ENCODE measurements at places on chromosomes 12 and 14.

- DNase-seq: no peak
Observed at GRCh38 chr14:100640471-100641273, 53.5 kb upstream of the BEGAIN start.

- peak; percentile 96 for DNase-seq
Observed at GRCh38 chr14:75877292-75877691, 104.5 kb downstream of the TGFB3 start.

DNA sequence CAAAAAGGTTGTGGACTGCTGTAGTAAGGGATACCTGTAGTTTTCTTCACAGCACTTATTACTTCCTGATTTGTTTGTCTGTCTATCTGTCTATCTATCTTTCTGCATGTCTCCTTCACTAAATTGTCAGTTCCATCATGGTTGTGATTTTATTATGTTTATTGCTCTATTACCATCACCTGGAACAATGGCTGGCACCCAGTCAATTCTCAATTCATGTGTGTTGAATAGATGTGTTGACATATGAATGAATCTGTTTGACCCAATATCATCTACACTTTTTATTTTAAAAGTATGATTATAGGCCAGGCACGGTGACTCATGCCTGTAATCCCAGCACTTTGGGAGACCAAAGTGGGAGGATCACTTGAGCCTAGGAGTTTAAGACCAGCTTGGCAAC, 224.4 kb downstream of the NUBPL start:
- DNase-seq: no peak

DNA sequence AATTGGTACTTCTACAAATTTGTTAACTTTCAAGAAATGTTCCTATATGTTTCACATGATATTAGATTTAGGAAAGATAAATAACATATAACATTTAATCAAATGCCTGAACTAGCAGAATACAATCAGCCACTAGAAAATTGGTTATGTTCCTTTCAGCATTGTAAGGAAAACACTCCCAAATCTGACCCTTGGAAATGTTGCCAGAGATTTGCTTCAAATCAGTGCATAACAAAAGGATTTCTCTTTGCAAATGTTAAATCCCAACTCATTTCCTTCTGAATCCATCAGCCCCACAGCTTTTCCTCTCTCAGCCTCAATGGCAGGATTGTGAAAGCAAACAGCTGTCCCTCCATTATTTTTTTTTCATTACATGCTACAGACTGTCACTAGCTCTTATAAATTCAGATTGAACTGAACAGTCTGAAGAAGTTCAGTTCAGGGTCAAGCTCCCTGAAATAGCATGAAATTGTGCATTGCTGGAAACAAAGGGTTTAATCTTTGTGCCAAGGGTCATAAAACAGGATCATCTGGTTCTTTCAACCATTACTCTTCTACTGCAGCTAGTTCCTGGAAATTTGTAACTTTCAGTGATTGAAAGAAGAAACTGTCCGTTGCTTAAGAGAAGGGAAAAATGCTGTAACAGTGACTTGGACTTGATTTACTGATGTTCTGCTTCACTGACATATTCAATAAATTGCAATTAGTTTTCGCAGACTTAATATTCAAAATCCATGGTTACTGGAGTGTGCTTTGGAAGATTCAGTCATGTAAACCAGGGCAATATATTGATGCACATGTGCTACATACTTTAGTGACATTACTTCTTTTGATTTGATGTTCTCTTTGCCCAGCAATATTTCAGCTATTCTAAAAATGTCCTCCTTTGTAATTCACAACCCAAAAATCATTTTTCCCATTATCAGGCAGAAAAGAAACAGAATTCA, 246.4 kb downstream of the RPL10L start:
- no peak for DNase-seq

DNA sequence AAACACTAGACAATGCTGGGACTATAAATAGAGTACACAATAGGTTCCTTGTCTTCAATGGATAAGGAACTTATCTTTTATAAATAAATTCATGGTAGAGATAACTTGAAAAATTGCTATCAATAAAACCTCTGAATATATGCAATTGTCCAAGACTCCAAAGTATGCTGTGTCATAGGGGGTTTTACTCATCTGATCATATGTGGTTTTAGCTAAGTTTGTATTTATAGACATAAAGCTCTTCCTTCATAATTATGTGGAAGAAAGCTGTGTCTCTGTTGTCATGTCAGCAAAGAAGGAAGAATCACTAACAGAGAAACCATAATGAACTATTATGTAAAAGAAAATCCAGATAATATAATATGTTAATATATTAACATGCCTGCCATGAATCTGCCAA, 111.5 kb upstream of the ATXN7L3B start:
- no peak for DNase-seq

GRCh38 chr14:103463851-103464250, 58.8 kb downstream of the CKB start:
- DNase-seq: no peak

GRCh38 chr12:9264546-9264945, 56.4 kb upstream of the PZP start:
- DNase-seq: no peak

DNA sequence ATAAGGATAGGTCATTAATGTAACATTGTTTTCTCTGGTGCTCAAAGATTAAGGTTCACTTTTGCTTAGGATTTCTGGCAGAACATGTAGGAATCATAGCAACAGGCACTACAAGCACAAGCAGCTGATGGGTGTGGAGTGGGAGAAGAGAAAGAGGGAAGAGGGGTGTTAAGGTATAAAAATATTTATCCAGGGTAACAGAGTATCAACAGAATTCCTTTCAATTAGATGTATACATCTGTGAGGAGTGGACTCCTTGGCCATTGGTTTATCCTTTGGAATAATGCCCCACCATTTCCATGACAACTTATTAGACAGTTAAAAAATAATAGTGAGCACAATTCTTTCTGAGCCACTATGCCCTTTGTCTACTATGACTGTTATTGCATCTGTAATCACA, 388.3 kb upstream of the DDHD1 start:
- DNase-seq: no peak

GRCh38 chr14:59292921-59293534, 104.6 kb downstream of the DAAM1 start:
- no peak for DNase-seq

DNA sequence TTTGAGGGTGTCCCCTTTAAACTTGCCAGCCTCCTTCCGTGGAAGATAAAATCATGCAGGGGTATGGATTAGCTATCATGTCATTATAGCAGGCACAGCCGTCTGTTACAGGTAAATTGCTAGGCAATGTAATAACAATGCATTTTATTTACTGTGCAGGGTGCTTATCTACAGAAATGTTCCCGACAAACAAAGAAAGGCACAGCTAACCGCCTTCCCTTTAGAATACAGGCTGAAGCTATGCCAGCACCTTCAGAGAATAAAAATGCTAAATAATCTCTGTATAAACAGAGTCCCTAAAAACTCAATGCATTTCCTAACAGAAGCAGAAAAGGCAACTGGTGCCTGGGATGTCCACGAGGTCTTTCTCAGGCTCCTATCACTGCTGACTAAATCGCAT, 239.2 kb downstream of the SPTSSA start:
- DNase-seq: no peak

DNA sequence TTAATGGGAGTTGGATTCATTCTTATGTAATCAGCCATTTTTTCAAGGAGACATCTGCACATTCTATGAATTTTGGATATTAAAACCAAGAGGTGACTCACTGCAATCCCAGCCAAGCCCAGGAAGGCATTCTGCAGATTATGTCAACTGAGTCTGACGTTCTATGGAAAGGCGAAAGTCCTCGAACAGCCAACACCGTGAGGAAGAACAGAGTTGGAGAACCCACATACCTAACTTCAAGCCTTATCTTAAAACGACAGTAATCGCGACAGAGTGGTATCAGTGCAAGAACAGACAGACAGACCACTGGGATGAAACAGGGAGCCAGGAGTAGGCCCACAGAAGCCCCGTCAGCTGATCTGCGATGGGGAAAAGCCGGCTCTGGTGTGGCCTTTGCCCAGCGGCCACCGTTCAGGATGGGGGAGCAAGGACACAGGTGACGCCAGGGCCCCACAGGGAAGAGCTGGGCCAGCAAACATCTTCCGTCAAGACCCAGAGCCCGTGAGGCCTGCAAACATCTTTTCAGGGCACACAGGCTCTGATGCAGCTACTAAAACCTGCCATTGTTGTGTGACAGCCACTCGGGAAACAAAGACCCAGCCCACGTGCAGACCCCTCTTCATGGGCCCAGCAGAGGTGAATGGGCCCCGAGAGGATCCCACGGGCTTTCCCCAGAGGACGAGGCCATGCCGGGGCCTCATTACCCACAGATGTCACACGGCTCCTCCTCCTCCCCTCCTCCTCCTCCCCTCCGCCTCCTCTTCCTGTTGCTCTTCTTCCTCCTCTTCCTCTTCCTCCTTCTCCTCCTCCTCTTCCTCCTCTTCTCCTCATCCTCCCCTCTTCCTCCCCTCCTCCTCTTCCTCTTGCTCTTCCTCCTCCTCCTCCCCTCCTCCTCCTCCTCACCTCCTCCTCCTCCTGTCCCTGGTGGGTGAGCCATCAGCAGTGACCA, 277.6 kb downstream of the ADGRD1 start:
- no peak for DNase-seq

DNA sequence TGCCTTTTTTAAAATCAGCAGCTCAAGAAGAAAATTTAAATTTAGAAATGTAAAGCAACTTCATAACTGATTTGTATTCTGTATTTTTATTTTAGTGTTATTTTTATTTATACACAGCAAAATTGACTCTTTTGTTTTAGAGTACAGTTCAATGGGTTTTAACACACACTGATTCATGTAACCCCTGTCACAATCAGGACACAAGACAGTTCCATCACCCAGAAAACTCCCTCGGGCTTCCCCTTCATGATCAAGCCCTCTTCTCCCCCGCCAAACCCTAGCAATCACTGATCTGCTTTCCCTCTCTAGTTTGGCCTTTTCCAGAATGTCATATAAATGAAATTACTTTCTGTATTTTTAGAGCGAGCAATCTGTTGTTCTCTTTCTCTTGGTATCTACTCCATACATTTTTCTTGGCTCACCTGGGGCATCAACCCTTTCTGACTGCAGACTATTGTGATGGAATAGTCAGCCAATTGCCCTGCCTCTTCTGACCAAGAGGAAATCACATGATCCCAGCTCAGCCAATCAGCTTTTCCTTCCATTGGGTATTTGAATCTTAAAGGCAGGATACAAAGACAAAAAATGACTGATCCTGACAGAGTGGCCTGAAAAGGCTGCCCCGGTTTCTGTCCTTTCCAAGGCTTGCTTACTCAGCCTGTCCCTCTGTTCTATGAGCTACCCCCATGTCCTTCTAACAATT, 5.3 kb downstream of the SLC5A8 start:
- DNase-seq: no peak

DNA sequence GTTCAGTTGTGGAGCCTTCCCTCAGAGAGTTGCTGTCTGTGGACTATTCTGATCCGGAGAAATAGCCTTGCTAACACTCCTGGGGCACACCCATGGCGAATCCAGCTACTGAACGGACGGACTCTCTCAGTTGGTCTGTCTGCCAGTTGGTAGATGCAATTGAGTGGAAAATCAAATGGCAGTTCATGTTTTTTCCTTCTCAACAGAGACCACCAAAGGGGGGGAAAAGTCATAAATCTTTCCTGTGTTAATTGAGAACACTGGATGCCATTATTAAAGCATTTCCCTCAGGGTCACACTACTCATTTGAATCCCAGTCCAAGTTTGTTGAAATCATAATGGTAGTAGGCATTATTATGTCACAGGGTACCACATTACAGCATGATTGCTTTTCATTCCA, 354.3 kb upstream of the FAR2 start:
- no peak for DNase-seq

DNA sequence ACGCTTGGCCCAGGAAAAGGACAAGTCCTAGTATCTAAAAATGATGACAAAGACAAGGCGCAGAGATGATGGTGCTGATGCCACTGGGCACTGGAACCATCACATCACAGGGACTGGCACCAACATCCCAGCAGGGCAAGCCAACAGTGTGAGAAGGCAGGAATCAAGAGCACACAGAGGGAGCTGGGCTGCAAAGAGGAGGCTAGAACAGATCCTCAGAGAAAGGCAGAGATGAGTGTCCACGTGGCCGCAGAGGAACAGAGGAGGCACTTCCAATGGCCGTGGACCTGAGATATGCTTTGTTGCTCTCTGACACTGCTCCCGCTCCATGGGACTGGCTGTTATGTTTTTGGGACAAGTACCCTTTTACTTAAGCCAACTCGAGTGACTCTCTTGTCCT, 17.9 kb downstream of the FOXN3 start:
- DNase-seq: no peak

DNA sequence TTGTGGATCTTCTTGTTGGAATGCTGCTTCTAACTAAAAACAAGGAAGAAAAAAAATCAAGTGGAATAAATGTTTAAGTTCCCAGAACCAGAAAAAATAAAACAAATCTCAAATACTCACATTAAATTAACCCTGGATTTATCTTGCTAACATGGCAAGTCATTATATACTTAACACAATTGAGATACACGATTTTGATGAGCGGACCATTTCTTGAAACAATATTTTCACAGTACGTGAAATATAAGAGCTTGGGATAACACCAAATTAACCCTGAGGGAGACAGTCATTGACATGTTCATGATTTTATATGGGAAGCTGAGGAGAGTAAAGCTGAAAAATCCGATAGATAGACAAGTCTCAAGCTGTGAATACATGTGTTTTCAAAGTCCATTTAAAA, 128.6 kb downstream of the PTCSC3 start:
- no peak for DNase-seq

DNA sequence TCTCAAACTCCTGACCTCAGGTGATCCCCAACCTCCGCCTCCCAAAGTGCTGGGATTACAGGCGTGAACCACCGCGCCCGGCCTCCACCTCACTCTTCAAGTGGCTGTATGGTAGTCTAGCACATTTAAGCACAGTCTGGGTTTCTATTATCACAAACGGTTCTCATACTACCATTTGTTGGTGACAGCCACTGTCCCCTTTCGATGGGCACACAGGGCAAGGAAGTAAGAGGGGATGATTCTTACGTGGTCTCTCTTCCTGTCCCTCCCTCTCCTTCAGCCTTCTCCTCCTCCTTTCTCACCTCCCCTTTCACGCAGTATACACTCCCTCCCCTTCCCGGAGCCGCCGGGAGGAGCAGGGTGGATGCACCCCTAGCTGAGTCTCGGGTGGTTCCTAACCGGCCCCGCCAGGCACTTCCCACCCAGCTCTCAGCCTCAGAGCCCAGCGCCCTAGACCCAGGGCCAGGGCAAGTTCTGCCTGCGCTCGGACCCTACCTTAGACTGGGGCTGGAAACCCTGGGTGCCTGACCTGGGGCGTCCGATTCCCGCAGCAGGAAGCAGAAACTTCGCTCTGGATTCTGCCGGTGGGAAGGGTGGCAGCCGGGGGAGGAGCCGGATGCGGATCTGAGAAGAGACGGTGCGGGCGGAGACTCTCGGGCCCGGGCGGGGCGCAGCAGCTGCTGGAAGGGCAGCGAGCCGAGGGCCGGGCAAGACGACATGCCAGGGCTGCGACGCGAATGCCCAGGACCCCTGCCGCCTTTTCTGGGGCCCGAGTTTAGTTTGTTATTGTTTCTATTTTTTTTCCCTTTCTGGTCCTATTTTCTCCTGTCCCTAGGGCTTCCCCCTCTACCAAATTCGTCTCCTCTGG, at the start of gene TEP1:
Gene TEP1, minus strand, starts transcription at position 626 of the 868 bp plus-strand sequence. CDS start 5,062 bp downstream, outside the sequence.
- DNase-seq: peak; percentile 87
